ENCODE measurements at places on chromosomes 11 and 22.

GRCh38 chr11:78833237-78833636, 258.6 kb upstream of the NARS2 start:
- no peak for DNase-seq

DNA sequence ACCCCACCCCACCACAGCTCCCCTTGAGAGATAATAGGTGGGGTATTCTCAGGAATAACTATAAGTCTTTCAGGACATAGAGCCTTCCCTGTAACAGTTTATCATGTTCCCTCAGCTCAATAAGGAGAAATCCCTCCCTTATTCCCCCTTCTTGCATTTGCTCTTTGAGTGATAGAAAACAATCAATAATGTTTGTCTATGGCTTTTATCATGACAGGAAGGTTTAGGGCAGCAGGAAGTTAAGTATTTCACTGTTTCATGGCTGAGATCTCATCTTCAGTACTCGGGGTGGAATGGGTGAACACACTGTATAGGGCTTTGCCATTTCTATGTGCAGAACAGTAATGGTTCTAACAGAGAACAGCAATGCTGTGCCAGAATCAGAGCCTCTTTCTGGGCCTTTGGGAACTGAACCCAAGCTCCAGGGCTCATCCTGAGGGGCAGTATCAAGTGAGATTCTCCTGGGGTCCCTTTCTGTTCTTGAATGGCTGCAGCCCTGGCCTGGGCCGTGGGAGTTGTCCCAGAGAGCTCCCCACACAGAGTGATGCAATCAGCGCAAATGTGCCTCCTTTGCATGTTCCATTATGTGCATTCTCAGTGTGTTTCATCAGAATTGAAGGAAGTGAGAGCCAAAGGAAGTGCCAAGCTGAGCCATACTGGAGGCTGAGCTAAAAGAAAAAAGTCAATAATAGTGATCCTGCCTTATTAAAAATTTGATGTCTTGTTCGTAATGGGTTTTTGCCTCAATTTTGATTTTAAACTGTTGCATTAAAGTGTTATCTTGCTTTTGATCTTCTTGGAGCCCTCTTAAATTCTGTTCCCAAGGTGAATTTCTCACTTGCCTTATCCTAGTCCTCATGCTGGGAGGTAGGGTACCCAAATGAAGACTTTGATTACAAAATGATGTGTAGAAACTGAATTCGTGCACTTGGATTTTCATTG, 2.9 kb upstream of the CYP2R1 start:
- DNase-seq: no peak

DNA sequence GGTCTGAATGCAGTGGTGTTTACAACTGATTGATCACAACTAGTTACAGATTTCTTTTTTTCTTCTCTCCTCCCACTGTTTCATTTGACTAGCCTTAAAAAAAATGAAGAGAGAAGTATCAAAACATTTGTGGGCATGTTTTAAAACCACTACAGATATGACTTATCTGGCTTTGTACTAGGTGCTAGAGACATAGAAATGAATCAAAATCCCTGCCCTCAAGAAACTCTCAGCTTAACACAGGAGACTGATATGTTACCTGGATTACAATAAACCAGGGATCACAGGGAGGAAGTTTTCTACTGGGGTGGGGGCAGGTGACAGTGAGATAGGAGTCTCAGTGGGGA, 25.2 kb upstream of the CTR9 start:
- DNase-seq: no peak

DNA sequence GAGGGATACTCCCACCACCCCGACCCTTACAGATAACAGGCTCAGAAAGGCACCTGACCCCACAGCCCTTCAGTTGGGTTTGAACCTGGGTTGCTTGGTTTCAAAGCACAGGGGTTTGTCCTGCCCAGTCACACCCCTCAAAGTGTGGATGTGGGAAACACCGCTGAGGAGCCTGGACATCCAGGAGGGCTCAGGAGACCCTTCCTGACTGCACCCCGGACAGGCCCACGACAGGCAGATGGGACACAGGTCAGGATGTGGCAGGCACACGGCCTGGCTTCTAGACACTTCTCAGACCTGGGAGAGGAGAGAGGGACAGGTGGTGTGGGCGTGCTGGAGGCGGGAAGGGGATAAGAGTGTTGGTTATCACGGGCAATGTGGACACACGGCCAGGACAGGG, 932.3 kb downstream of the BRD1 start:
- peak; percentile 4 for DNase-seq

GRCh38 chr22:49702068-49702397, 125.6 kb downstream of the BRD1 start:
- peak; percentile 13 for DNase-seq

DNA sequence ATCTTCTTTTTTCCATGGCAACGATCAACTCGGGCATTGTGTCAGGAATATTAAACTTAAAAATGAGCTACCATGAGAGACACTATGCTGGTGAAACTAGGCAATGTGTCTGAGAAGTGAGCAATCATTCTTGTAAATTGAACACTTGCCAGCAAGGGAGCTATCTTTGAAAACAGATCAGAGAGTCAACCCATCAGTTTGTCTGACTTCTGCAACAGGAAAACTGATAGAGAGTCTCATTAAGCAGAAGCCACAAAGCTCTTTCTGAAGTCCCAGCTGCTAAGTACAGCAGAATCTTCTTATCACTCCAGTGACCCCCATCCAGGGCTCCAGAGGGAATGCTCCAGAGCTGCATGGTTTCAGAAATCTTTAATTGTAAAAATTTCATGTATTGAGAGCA, 114.7 kb downstream of the MSANTD4 start:
- DNase-seq: no peak

GRCh38 chr11:114199051-114199450, 97.1 kb upstream of the NNMT start:
- DNase-seq: no peak

- DNase-seq: no peak
These were observed 43.6 kb downstream of the UVRAG start for GRCh38 chr11:75858613-75859012.

GRCh38 chr22:28896611-28897010, 13.2 kb downstream of the ZNRF3 start:
- no peak for DNase-seq

DNA sequence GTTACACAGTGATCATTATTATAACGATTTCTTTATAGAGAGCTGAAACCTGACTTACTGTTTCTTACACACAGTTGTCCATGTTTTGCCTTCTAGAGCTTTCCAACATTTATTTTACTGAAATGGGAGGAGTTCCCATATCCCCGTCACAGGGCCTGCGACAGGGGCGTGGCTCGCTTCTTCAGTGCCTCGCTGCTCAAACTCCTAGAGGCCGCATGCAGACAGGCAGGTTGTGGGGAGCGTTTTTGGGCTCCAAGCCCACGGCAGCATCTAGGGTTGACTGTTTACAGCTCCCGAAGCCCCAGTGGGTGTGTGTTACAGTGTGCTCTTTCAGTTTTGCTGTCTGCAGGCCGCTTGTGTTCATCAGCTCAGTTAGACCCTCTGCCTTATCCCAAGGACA, 12.7 kb upstream of the AMOTL1 start:
- DNase-seq: no peak

GRCh38 chr11:26944866-26945664, 48.8 kb upstream of the FIBIN start:
- DNase-seq: no peak

DNA sequence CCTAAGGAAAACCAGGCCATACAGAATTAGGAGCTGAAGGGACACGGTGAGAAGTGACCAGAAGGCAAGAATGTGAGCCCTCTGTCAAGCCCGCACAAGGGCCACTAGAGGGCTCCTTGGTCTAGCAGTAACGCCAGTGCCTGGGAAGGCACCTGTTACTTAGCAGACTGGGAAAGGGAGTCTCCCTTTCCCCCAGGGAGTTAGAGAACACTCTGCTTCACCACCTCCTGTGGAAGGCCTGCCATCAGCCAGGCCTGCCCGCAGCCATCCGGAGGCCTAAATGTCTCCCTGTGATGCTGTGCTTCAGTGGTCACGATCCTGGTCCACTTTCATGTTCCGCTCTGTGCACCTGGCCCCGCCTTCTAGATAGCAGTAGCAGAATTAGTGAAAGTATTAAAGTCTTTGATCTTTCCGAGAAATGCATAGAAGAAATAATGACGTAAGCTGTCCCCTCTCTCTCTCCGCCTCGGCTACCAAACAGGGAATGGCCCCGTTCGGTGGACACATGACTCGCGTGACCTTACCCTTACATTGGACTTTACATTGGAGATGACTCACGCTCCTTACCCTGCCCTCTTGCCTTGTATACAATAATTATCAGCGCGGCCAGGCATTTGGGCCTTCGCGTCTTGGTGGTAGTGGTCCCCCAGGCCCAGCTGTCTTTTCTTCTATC, 10.7 kb upstream of the GSTP1 start:
- DNase-seq: peak; percentile 68

DNA sequence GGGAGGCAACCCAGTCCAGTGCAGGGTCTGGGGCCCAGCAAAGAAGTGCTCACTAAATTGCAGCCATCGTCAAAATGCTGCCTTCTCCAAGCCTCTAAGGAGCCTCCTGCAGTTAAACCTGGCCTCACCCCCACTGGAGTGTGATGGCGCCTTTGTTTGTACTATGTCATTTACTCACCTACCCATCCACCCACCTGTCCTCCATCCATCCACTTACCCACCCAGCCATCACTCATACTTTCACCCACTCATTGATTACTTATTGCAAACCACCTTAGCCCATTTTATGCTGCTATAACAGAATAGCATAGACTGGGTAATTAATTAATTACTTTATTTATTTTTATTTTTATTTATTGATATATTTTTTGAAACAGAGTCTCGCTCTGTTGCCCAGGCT, 28.8 kb upstream of the PPFIA1 start:
- DNase-seq: no peak

GRCh38 chr22:17090550-17090949, 5.8 kb downstream of the IL17RA start:
- DNase-seq: no peak

DNA sequence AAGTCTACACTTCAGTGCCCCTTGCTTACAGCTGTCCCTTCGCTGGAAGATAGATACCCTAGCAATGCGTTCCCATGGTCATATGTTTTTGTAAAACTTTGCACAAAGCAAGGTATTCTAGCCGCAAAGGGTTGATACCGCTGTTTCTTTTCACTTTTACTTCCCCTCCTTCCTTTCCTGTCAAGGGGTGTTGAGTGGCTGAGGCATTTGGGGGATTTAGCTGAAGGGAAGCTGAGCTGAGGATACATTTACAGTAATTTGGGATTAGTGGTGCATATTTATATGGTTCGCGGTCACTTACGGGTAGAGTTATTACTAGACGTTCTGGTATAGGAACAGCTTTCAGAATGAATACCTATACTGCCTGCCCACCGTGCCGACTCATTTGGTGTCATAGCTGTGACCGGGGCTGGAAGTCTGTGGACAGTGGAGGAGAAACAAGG, 86.9 kb upstream of the WNT11 start:
- DNase-seq: no peak

GRCh38 chr11:119473226-119473625, 50.3 kb upstream of the THY1 start:
- no peak for DNase-seq

- peak; percentile 4 for DNase-seq
These were observed 69.8 kb upstream of the KCNQ1OT1 start for GRCh38 chr11:2769409-2770095.

DNA sequence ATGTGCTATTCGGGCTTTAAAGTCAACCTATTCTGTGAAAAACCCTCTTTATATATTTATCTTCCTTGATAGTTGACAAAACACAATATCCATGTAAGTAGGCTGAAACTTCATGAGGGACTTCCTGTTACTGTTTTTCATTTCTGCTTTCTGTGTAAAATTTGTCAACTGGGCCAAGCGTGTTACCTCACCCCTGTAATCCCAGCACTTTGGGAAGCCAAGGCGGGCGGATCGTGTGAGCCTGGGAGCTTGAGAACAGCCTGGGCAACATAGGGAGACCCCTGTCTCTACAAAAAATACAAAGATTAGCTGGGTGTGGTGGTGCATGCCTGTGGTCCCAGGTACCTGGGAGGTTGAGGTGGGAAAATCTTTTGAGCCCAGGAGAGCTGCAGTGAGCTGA, 66.5 kb upstream of the SLC25A18 start:
- DNase-seq: no peak

DNA sequence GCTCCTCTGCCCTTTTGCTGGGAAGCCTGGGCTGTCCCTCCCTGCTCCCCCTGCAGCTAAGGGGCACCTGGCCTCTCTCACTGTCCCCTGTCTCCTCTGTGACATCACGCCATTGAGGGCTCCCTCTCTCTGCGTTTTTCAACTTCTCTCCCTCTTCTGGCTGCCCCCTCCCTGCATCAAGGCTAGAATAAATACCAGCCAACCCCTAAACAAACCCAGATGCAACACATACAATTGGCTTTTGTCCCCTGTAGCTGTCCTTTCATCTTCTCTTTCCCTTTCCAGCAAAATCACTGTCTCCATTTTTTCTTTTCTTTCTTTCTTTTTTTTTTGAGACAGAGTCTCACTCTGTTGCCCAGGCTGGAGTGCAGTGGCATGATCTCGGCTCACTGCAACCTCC, 3.3 kb upstream of the MIEF1 start:
- no peak for DNase-seq

DNA sequence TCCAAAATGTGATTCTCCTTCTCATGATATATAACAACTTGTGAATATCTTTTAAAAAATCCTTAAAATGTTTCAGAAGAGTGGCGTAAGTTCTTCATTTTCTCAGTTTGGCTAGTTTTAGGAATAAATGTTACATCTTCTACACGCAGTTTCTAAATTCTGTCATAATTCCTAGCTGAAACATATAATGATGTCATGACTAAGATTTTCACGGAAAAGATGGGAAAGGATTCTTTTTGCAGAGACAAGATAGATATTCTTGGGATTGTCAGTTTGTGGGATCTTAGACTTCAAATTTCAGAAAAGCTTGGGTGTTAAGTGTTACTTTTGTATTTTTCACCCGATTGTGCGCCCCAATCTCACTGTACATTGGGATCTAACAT, 1.7 kb downstream of the EED start:
- no peak for DNase-seq

DNA sequence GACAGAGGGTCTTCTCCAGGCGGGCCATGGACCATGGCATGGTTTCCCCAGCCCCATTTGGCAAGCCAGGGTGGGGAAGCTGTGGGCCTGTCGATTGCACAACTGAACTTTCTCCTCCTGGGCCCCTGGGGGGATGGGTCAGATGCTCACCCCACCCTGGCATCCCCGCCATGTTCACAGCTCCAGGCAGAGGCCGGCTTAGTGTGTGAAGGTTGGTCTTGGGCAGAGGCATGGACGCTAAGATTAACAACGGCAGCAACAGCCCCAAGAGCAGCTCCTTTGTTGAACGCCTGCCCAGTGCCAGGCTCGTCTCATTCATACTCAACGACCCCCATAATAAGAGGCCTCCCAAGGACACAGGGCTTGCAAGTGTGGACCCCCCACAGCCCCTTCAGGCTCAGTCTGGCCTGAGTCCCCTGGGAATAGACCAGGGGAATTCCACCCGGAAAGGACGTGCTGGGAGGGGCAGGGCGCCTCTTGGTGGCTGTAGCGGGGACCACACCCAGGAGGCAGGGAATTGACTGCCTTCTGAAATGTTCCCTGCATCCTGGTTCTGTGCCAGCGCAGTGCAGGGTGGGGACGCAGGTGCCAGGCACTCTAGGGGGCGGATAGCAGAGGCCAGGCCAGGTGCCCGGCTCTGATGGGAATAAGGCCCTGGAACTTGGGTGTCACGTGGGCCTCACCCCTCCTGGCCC, 8.3 kb downstream of the TSPO start:
- peak; percentile 68 for DNase-seq
